Kidney tubule cell (primary cell): ENCODE measurements at places on chromosomes 2 and 18.
A peak's percentile ranks its signal among the peaks of the same experiment; 100 is the strongest.

DNA sequence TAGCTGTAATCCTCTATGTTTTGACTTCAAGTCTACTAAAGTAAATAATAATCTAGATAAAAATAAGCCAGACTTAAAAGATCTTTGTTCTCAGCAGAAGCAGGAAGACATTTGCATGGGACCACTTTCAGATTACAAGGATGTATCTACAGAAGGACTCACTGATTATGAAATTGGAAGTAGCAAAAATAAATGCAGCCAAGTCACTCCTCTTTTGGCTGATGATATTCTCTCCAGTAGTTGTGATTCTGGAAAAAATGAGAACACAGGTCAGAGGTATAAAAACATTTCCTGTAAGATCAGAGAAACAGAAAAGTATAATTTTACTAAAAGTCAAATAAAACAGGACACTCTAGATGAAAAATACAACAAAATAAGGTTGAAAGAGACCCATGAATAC is 338.4 kb downstream of the ZNF804A start:
- no peak for DNase-seq

DNA sequence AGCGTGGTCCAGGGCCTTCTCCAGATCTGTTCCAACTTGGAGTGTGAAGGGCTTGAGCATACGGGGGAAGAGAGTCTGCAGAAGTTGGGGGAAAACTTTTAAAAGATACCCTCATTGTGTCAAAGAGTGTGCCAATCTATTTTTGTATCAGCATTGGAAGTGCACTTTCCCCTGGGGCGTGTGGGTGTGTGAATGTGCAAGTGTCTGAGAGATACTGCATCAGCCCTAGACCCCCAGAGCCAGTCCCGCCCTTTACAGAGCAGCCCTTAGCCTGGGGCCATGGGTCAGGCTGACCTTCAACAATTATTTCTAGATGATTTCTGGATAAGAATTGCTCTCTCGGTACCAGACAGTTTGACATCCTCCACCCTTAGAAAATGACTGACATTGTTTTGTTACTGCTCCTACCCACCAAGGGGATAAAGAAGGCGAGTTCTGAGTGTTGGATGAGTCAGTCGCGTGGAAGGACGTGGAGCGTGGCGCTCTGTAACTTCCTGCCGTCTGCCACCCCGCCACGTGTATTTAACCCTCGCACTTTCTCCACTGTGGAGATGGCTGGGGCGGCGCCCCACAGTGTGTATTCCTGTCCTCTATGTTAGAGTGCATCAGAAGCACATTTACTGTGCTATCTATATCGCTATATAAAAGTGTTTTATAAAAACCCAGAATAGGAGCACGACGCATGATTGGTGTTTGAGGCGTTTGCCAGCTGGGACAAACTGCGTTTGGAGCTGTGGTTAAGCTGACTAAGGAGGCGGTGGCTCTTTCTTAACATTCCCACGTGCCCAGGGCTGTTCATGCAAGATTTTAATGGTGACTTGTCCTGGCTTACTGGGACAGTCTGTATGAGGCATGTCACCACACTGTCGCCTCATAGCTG is 122.6 kb downstream of the CABLES1 start:
- DNase-seq = peak; percentile 49

DNA sequence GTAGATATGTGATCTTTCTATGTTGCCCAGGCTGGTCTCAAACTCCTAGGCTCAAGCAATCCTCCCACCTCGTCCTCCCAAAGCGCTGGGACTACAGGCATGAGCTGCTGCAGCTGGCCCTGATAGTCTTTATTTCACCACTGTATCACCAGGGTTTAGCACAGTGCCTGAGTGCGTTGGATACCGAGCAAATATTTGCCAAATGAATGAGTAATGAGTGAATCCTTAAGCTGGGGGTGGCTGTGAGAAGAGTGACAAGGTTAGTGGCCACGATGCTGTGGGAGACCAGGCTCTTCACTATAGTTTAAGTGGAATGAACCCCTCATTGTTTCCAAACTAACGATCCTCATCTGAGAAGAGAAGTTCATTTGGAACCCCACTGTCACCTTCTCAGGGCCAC is 60.8 kb upstream of the FAM136A start:
- peak; percentile 54 for DNase-seq

GRCh38 chr2:184780384-184780783 is 182.1 kb downstream of the ZNF804A start:
- no peak for DNase-seq

- DNase-seq = no peak
These were observed 54.8 kb upstream of the STRN start for GRCh38 chr2:37020887-37021796.

- no peak for DNase-seq
These were observed 12.5 kb downstream of the FAP start for GRCh38 chr2:162230761-162231160.

GRCh38 chr2:126910637-126911036 is 11.9 kb downstream of the TEX51 start:
- DNase-seq = no peak

- no peak for DNase-seq
These were observed 3.6 kb upstream of the KCNJ13 start for GRCh38 chr2:232779934-232780333.

DNA sequence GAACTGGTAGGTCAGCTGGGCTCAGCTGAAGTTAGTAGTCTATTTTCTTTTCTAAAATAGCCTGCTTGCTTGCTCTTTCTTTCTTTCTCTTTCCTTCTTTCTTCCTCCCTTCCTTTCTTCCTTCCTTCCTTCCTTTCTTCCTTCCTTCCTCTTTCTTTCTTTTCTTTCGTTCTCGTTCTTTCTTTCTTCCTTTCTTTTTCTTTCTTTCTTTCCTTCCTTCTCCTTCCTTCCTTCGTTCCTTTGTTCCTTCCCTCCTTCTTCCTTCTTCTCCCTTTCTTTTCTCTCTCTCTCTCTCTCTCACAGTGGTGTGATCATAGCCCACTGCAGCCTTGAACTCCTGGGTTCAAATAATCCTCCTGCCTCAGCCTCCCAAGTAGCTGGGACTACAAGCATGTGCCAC is 29.2 kb upstream of the KDM3A start:
- DNase-seq = no peak

DNA sequence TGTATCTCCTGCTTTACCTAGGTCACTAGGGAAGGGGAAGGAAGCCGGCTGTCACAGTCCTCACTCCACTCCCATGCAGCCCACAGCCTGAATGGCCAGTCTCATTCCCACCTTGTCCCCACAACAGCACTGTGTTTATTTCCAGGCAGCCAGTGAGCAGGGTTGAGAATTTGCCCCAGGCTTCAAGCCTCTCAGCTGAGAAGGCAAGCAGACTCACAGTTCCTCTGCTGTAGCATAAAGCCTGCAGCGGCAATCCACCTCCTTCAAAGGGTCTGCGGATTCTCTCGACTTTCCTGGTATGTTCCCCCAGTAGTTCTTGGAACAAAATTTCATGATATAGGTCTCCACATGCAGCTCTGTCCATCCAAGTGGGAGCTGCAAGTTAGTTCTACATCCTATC is 262.9 kb upstream of the GULP1 start:
- no peak for DNase-seq

GRCh38 chr2:39435741-39436591 is 1.1 kb downstream of the MAP4K3 start:
- peak; percentile 23 for DNase-seq

DNA sequence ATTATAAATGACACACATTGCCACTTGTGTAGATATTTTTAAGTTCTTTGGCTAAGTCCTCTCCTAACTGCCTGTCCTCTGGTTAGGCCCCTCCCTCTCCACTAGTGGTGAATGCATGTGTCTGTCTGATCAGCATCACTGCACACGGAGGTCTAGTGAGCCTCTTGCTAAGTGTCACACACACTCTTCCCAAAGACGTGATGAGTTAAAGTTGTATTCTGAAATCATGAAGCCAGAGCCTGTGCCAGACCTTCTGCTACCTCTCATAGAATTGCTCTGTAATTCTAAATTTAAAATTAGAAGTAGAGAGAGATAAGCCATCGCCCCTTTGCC is 41.3 kb downstream of the RALB start:
- no peak for DNase-seq

- no peak for DNase-seq
These were observed 907.6 kb downstream of the EPHA4 start for GRCh38 chr2:220664272-220665107.

DNA sequence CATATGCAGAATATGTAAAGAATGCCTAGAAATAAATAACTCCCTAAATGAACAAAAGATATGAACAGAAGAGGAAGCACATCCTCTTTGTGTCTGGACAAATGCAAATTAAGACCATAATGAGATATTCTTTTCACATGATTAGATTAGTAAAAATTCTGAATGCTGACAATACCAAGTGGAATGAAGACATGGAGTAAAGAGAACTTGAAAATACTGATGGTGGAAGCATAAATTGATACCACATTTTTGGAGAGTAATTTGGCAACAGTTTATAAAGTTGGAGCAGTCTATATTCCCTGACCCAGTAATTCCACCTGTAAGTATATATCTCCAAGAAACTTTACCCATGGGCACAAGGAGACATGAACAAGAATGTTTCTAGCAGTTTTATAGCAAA is 130.0 kb downstream of the CAPN13 start:
- DNase-seq = no peak

- DNase-seq = peak; percentile 58
These were observed 9.4 kb upstream of the CRYBA2 start for GRCh38 chr2:219002395-219003266.

DNA sequence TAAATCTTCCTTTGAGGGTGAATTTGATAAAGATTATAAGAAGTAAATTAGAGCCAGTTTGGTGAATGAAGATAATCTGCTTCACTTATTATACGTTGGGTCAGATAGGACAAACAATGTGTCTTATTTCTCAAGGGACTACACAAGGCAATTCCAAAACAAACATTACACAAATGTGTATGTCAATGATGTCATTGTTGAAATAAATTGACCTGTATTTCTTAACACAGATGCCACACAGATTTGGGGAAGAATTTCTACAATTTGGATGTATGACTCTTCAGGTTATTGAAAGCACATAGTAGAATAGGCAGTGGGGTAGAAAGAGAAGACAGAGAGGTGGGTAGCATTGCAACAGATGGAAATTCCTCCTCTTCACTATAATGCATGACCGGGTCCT is 6.9 kb upstream of the CRIM1 start:
- no peak for DNase-seq

- DNase-seq = no peak
These were observed 125.5 kb downstream of the TFCP2L1 start for GRCh38 chr2:121159291-121160071.

GRCh38 chr2:217107480-217107879 is 247.6 kb upstream of the TNP1 start:
- peak; percentile 28 for DNase-seq

DNA sequence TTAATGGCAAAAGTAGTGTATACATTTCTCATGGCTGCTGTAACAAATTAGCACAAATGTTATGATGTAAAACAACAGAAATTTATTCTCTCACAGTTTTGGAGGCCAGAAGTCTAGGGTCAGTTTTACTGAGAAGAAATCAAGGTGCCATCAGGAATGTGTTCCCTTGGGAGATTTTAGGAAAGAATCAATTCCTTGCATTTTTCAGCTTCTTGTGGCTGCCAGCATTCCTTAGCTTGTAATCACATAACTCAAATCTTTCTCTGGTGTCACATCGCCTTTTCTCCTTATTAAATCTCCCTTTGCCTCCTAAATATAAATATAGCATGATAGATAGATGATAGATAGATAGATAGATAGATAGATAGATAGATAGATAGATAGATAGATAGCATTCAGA is 307.0 kb upstream of the REG3G start:
- peak; percentile 2 for DNase-seq

GRCh38 chr2:181164699-181165098 is 184.3 kb downstream of the UBE2E3 start:
- DNase-seq = no peak

DNA sequence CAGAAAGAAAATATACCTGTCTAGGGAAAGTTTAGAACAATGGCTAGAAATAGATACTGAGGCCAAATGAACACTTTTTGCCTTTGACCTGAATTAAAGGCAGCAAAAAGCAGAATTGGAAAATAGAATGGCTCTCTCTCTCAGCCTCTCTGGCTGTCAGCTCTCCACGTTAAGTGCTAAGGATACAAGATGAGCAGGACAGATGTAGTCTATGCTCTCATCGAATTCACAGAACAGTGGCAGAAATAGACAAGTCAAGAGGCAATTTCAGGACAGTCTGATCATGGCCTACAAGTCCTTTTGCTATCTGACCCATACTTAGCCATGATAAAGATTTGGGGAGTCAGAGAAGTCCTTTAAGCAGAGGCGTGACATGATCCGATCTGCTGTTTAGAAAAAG is 120.2 kb upstream of the CREB1 start:
- no peak for DNase-seq

DNA sequence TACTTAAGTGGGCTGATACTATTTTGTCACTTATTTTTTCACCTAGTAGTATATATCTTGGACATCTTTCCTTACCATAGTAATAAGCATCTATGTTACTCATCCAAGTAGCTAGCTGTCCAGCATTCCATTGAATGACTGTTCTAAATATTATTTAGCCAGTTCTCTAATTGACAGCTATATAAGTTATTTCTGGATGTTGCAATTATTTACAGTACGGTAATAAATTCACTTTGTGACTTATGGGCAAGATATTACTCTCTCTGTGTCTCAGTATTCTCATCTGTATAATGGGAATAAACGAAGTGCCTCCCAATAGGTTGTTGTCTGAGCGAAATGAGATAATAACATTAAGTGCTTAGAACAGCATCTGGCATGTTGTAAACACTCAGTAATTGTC is 46.6 kb upstream of the AGAP1 start:
- DNase-seq = peak; percentile 49

GRCh38 chr2:43540021-43540779 is 55.6 kb downstream of the THADA start:
- peak; percentile 77 for DNase-seq

GRCh38 chr2:29398384-29399237 is 283.4 kb downstream of the CLIP4 start:
- peak; percentile 47 for DNase-seq

GRCh38 chr18:14015416-14015815 is 100.1 kb upstream of the MC2R start:
- DNase-seq = no peak

DNA sequence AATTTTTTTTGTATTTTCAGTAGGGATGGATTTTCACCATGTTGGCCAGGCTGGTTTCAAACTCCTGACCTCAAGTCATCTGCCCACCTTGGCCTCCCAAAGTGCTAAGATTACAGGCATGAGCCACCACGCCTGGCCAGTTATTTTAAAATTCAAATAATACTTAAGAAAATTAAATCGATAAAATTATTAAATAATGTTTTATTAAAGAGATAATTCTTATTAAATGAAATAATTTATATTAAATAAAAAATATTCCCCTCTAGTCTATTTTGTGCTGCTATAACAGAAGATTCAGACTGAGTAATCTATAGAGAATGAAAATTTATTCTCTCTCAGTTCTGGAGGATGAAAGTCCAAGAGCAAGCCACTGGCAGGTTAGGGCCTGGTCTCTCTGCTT is 61.2 kb downstream of the PDK1 start:
- no peak for DNase-seq

DNA sequence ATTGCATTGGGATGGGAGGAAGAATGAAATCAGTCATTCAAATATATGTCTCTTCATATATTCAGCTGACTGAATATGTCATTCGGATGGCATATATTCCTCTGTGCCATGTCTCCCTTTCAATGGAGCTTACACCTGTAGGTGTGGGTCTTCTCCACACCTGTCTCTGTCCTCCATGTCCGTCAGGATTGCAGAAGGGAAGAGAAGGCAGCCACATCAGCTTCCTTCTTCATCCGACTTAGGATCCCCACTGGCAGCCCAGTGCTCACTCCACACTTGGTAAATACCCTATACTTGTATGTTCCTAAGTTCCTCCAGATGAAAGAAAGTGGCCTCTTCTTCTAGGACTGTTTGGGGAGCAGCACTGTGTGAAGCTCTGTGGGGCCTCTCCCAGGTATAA is 250.1 kb downstream of the BCL2 start:
- no peak for DNase-seq
